HFF-Myc (cell line): ENCODE measurements at places on chromosomes 13 and 19.

DNA sequence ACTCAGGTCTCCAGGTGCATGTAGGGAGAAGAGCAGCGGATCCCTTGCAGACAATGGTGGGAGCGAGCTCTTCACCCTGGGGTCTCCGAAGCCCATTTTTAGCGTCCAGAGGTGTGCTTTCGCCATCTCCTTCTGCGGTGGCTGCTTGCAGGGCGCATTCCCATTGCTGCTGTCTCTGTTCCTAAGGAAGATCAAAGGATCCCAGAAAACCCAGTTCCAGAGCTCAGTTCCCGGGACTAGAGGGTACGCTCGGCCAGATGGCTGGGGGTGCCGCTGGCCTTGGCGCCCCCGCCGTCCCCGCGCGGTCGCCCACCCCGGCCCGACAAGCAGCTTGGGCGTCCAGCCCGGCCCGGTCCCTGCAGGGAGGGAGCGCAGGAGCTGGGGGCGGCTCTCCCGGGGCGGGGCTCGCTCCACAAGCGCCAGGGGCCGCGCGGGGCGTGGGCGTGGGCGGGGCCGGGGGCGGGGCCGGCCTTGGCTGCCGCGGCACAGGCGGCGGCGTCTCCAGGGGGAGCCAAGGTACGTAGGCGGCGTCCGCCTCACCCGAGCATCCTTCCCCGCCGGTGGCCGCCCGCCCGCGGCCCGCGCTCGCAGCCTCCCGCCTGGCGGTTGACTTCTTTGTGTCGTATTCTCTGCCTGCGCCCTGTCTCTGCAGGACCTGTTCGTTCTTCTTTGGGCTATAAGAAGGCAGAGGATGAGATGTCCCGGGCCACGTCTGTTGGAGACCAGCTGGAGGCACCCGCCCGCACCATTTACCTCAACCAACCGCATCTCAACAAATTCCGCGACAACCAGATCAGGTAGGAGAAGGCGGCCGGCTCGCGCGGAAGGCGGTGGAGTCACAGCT, 96.8 kb downstream of the ATP8A2 start:
- no peak for DNase-seq

DNA sequence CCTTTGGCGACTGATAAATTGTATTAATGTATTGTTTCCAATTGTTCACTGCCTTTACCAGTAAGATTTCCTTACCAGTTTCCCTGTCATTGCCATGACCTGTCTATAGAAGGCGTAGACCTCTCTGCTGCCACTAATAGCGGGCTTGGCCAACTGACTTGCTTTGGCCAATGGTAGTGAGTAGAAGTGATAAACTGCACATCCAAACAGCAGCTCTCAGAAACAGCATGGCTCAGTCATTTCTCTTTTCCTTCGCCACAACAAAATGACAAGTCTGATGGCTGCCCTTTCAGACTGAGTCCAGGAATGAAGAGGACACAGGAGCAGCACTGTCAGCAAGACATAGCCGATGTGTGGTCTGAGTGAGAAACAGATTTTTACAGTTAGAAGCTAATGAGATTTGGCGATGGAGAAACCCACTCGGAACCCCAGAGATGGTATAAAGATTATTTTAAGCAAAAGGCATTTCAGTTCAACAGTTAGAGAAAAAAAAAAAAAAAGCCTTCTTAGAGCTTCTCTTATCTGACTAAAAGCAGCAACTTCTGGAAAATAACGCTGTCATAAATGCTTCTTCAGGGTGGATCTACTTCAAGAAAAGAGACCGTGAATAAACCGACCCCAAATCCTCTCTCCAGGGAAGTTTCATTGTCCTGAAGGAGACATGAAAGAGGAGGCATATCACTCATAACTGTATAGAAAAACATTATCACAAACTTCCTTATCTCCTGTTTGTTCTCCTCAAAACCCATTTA, 42.0 kb upstream of the TM9SF2 start:
- no peak for DNase-seq

DNA sequence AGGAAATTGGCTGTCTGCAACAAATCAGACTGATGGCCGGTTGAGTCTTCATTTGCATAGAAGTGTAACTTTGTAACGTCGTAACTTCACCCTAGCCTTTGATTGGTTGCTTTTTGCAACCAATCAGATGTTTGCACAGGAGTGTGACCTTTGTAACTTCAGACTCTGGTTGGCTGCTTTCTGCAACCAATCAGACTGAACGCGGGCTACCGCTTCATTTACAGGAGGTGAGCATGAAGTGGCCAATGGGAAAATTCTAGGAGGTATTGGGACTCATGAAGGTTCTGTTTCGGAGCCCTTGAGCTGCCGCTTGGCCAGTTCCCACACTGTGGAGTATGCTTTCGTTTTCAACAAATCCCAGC, 441 bp upstream of the ZNF559 start:
- peak; percentile 22 for DNase-seq

DNA sequence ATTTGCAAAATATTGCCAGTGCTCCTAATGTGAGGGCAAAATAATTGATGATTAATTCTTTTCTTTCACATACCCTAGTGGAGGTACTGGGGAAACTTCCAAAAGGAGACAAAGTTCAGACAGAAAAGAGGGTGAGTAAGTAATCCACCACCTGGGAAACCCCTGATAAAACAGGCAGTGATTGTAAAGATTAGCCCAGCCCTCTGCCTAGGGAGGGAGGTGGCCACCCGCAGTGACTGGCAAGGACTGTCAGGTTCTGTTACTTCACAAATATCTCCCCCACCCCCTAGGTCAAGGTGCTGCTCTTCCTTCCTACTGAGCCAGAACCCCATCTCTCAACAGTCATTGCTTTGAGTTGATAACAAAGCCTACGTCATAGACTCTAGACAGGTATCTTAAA, 239.7 kb downstream of the DNAJC15 start:
- no peak for DNase-seq

GRCh38 chr13:36038785-36039555, 92.2 kb downstream of the DCLK1 start:
- DNase-seq: no peak

- no peak for DNase-seq
Measured at GRCh38 chr13:19810151-19810550, 27.4 kb upstream of the PSPC1 start.

- DNase-seq: no peak
Measured at GRCh38 chr13:95724252-95724651, 47.3 kb downstream of the DNAJC3 start.
